CD14-positive monocyte (primary cell): ENCODE measurements at places on chromosomes 11 and 22.

GRCh38 chr22:37716708-37717107 is 19.9 kb downstream of the TRIOBP start:
- DNase-seq: no peak

GRCh38 chr11:12088047-12088481 is 22.3 kb upstream of the MICAL2 start:
- no peak for DNase-seq

DNA sequence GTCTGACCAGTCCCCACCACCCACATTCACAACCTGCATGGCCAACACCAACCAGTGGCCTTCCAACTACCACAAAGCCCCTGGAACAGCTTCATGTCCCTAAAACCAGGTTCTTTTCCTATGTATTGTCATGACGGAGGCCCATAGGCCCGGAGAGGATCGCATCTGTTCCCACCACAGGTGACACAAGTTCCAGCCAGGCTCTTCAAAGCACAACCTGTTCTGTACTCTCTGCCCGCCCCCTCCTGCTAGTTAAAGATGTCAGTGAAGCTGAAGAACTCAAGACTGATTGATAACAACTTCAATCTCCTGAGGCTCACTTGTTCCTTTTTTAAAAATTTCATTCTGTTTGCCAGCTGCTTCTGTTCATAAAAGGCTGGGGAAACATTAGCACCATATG is 121.1 kb upstream of the GUCY1A2 start:
- no peak for DNase-seq

- no peak for DNase-seq
Measured at GRCh38 chr11:61575886-61576861, 4.7 kb downstream of the SYT7 start.

- peak; percentile 99 for DNase-seq
Measured at GRCh38 chr11:64331569-64332371, 8.2 kb upstream of the CCDC88B start.

GRCh38 chr22:33565580-33565995 is 354.7 kb downstream of the LARGE1 start:
- DNase-seq: no peak

GRCh38 chr22:46547883-46548244 is 10.4 kb upstream of the CELSR1 start:
- DNase-seq: peak; percentile 82
